ENCODE measurements at places on chromosomes 6 and 20.
A peak's percentile ranks its signal among the peaks of the same experiment; 100 is the strongest.

GRCh38 chr20:51966296-51966971 is 164.1 kb upstream of the SALL4 start:
- DNase-seq, result no peak

DNA sequence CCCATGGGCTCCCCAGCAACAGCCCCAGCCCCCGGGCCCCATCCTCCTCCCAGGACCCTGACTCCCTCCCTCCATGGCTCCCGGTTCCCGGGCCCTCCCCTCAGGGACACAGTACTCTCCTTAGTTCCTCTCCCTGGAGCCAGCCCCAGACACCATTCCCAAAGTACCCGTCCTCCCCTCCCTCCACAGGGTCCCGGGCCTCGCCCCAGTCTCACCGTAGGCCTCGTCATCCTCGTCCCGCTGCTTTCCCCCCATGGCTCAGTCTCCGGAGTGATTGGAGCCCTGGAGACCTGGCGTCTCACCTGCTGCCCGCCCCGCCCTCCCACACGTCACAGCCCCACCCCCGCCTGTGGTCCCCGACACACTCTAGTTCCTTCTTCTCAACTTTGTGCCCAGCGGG is at the start of gene SLC44A4:
SLC44A4 (minus strand) TSS at position 272 of the 400 bp plus-strand sequence; CDS start at position 255, 17 bp downstream.
- DNase-seq, result no peak

GRCh38 chr6:166423781-166424180 is 41.0 kb upstream of the MPC1 start:
- no peak for DNase-seq

GRCh38 chr20:38256021-38256420 is 4.5 kb downstream of the KIAA1755 start:
- no peak for DNase-seq

- DNase-seq, result no peak
These were observed 123.4 kb upstream of the RAB32 start for GRCh38 chr6:146420255-146420654.

DNA sequence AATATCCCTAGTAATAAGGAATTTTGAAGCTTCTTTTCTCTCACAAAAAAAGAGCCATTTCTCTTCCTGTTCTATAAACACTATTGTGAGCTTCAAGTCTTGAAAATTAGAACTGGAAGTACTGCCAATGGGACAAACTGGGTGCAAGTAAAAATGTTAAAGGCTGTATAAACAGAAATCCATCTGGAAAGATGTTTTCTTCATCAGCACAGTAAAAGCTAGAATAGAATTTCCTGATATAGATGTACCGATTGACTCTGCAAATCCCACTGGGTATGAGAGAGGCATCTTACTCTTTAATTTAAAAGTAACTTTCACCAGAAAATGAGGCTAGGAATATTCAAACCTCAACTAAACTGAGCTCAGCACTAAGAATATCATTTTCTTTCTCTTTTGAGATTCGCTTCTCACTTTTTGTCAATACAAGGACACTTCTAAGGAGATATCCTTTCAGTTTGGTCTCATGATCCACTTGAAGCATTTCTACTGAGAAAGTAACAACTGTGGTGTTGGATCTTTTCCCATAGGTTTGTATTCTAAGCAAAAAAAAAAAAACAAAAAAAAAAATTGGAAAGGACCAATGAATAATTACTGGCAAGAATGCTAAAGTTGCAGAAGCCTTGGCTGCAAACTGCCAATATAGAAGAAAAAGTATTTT is 169.0 kb upstream of the PRDM1 start:
- DNase-seq, result no peak

- DNase-seq, result no peak
These were observed 70.2 kb upstream of the TMEM170B start for GRCh38 chr6:11467364-11467763.

GRCh38 chr6:28922004-28922820 is 1.6 kb downstream of the TRIM27 start:
- peak; percentile 6 for DNase-seq

DNA sequence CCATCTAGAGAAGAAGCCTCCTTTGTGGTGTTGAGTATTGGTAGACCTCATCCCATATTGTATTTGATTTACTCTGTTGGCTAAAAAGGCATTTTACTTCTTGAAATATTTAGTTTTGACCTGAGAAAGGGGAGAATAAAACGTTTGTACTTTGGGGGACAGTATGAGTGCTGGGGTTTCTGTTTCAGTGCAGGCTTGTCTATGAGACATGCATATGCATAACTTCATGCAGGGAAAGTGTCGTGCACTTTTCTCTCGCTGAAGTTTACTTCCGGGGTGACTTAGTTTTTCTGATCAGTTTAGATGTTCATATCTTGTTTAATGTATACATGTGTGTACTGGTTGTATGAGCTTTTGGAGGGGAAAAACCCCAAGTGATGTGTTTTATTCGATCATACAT is 59.5 kb downstream of the UTRN start:
- peak; percentile 32 for DNase-seq

GRCh38 chr6:128139519-128139918 is 238.7 kb upstream of the THEMIS start:
- DNase-seq, result no peak

GRCh38 chr6:30802731-30803130 is 58.4 kb upstream of the IER3 start:
- no peak for DNase-seq

- no peak for DNase-seq
These were observed 48.1 kb downstream of the PRL start for GRCh38 chr6:22248513-22249308.

DNA sequence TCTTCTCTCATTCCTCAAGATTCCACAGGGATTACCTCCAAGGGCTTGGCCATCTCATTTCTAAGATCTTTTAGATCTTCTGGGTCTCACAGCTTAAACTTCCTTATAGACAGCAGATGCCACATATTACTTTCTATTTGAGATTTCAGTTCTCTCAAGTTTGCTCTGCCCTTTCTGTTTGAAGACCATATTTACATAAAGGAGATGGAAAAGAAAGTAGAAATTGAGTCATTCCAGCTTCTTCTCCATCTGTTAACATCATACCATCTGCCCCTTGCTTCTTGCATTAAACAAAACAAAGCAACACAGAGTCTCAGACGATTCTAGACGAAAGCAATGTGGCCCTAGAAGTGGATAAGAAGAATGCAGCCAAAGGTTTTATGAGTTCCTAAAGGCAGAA is 203.4 kb downstream of the TTLL2 start:
- DNase-seq, result no peak

DNA sequence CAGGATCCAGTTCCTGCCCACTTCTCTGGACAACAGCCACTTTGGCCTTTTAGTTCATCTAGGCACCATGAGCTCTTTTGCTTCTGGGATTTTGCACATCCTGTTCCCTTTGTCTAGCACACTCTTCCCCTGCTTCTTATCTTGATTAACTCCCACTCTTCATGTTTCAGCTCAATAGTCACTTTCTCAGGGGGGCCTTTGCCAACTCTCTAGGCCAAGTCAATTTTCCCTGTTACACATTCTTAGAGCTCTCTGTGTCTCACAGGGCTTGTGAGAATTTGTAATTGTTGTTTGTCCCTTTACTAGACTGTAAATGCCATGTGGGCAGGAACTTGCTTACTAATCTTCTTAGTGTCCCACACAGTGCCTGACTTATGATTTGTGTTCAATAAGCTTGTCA is 58.1 kb upstream of the EPB41L1 start:
- DNase-seq, result no peak

All from stimulated activated naive CD4-positive, alpha-beta T cell treated with Interleukin-2 at 50 U/mL for 16 hours (primary cell).